Activated naive CD8-positive, alpha-beta T cell treated with anti-CD3 and anti-CD28 coated beads, Interleukin-2, amount 50 U/mL, for 24 hours (primary cell): ENCODE measurements at places on chromosomes 6 and 20.

DNA sequence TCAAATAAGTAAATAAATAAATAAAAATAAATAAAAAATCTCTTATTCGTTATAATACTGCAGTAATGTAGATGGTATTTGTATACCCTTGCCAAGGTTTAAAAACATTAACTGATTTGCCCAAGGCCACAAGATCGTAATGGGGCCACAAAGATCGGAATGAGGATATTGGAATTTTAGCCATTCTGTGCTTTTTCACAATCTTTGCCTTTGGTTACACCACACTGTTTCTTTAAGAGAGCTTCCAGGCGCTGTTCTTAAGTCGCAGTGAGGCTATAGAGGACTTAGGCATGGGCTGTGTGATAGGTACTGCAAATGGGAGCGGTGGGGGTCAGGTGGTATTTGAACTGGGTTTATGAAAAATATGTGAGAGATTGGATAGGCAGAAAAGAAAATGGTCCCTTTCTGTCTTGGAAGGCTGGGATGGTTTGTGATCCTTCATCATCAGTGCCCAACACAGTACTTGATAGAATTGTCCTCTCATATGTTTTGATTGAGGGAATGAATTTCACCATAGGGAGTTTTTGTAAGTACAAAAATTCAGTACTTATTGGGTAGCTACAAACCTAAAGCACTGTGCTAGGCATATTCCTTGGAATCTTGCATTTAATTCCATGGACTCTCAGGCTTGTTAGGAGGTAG lies 1.4 kb downstream of the NUS1 start:
- peak overlapping the region; percentile 86 for H3K27ac ChIP-seq
- H3K36me3 ChIP-seq: peaks cover 39% of the 10 kb centered on the region

GRCh38 chr6:69791065-69791471 lies 5.7 kb downstream of the LMBRD1 start:
- peaks cover 64% of the 10 kb centered on the region for H3K4me1 ChIP-seq
- no peak for DNase-seq
- no peak overlapping the region for H3K27ac ChIP-seq

DNA sequence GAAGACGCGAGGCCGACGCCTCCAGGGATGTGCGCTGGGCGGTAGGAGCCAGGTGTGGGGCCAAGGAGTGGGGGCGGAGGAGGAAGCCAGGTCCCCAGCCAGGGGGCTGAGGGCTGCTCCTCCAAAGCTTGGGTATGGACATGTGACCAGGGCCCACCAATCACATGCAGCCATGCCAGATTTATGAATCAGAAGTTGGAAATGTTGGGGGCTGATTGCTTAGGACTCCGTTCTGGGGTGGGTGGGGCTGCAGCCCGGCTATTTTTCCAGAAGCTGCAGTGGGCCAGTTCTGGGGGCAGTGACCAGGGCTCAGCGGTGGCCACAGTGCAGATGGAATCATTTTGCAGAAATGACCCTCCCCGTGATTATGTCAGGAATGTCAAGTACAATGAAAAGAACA lies 96.0 kb downstream of the CEBPB start:
- peaks cover 15% of the 10 kb centered on the region for H3K4me1 ChIP-seq
- no peak for DNase-seq
- peaks cover 24% of the 10 kb centered on the region for H3K27me3 ChIP-seq
- H3K36me3 ChIP-seq: no peaks in the 10 kb centered on the region
- no peak overlapping the region for H3K27ac ChIP-seq
- H3K4me3 ChIP-seq: no peak overlapping the region

DNA sequence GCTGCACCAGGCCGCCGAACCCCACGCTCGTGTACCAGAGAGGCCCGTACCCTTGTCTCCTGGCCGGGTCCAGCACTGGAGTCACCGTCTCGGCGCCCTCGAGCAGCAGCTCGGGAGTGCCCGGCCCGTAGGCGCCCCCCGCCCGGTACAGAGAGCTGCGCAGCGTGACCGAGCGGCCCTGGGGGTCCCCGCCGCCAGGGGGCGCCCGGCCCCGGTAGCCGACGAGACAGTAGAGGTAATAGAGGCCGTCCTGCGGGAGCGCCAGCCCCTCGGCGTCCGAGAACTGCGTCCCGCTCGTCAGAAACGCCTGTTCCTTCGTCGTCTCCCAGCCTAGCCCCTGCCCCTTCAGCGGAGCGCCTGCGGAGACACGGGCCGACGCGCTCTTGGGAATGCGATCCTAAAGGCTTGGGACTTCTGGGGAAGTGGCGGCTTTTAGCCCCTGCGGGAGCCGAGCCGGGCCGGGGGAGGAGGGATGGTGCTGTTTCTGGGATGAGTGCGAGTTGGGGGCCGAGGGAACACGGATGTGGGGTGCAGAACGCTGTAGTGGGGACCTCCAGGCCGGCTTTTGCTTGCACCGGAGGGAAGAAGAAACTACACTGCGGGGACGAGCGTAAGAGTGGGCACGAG lies 1.3 kb downstream of the LTB start:
- peak overlapping the region; percentile 99 for H3K4me3 ChIP-seq
- peaks cover 74% of the 10 kb centered on the region for H3K4me1 ChIP-seq
- peaks cover 45% of the 10 kb centered on the region for H3K36me3 ChIP-seq
- DNase-seq: peak; percentile 95
- H3K27me3 ChIP-seq: no peaks in the 10 kb centered on the region

DNA sequence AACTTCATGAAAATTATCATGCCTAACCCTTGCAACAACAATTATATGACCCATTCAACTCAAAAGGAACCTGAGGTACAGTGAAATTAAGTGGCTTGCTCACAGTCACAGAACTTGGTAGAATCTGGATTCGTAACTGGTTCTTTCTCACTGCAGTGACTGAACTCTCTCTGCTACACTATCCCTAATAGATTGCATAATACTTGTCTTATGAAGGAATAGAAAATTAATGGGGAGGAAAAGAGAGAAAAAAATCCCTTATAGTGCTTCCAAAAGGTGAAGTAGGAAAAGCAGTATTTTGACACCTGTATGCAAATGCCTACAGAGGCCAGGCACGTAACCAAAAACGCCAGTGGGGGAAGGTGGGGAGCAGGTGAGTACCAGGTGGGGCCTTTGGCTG lies 186.6 kb downstream of the LY86 start:
- no peaks in the 10 kb centered on the region for H3K36me3 ChIP-seq
- H3K27me3 ChIP-seq: peaks cover 10% of the 10 kb centered on the region
- no peaks in the 10 kb centered on the region for H3K4me1 ChIP-seq
- no peak overlapping the region for H3K4me3 ChIP-seq
- no peak for DNase-seq
- no peak overlapping the region for H3K27ac ChIP-seq

- no peak overlapping the region for H3K4me3 ChIP-seq
- DNase-seq: no peak
Observed at GRCh38 chr6:679282-679681, 13.7 kb downstream of the EXOC2 start.

- H3K4me3 ChIP-seq: no peak overlapping the region
- peaks cover 52% of the 10 kb centered on the region for H3K4me1 ChIP-seq
- no peaks in the 10 kb centered on the region for H3K27me3 ChIP-seq
- no peak overlapping the region for H3K27ac ChIP-seq
Observed at GRCh38 chr6:154604119-154604518, 93.6 kb upstream of the CNKSR3 start.

DNA sequence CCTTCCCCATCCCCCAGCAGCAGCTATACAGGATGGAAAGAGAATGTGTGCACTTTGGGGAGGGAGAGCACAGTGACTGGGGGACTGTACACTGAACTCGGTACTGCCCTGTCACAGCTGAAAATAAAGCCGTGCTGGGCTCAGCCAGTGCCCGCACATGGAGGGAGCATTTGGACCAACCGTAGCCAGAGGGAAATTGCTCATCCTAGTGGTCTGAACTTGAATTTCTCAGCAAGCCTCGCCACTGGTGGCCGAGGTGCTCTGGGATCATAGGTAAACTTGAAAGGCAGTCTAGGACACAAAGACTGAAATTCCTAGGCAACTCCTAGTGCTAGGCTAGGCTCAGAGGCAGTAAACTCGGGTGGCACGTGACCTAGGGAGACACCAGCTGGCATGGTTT lies 61.0 kb downstream of the DZANK1 start:
- no peak overlapping the region for H3K27ac ChIP-seq
- no peak for DNase-seq
- no peaks in the 10 kb centered on the region for H3K4me1 ChIP-seq
- peaks cover 7% of the 10 kb centered on the region for H3K36me3 ChIP-seq

GRCh38 chr6:135311446-135312200 lies 130.5 kb downstream of the MYB start:
- DNase-seq: no peak
- no peaks in the 10 kb centered on the region for H3K4me1 ChIP-seq
- H3K27me3 ChIP-seq: no peaks in the 10 kb centered on the region
- H3K4me3 ChIP-seq: no peak overlapping the region

DNA sequence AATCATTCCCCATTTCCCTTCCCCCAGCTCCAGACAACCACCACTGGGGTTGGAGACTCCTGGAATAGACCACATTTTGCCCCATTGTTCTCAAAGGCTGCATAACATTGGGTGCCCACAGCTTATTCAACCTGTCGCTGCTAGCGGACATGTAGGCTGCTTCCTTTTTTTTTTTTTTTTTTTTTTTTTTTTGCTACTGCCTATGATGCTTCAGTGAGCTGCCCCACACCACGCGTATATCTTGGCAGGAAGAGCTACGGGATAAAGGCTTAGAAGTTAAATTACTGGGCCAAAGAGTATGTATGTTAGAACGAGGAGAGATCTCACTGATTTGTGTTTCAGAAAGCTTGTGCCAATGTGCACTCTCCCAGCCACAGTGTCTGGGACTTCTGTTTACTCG lies 7.0 kb downstream of the LBP start:
- H3K36me3 ChIP-seq: no peaks in the 10 kb centered on the region
- DNase-seq: no peak
- no peaks in the 10 kb centered on the region for H3K27me3 ChIP-seq
- H3K27ac ChIP-seq: no peak overlapping the region
- H3K4me1 ChIP-seq: no peaks in the 10 kb centered on the region
- H3K4me3 ChIP-seq: no peak overlapping the region

DNA sequence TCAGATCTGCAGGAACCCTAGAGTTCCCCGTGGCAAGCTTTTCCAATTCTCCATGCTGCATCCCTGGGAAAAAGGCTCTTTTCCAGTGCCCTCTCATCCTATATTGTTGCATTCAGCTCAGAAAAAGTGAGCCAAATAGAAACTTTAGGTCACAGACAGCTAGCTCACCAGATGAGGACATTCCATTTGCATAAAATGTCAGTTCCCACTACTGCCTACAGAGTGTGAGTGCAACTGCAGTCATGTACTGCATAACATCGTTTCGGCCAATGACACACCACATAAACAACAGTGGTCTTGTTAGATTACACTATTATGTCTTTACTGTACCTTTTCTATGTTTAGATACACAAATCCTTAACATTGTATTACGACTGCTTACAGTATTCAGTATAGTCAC lies 8.6 kb downstream of the HS3ST5 start:
- H3K27me3 ChIP-seq: peaks cover 8% of the 10 kb centered on the region
- no peak overlapping the region for H3K4me3 ChIP-seq
- no peaks in the 10 kb centered on the region for H3K36me3 ChIP-seq
- H3K4me1 ChIP-seq: no peaks in the 10 kb centered on the region
- no peak overlapping the region for H3K27ac ChIP-seq
- no peak for DNase-seq

DNA sequence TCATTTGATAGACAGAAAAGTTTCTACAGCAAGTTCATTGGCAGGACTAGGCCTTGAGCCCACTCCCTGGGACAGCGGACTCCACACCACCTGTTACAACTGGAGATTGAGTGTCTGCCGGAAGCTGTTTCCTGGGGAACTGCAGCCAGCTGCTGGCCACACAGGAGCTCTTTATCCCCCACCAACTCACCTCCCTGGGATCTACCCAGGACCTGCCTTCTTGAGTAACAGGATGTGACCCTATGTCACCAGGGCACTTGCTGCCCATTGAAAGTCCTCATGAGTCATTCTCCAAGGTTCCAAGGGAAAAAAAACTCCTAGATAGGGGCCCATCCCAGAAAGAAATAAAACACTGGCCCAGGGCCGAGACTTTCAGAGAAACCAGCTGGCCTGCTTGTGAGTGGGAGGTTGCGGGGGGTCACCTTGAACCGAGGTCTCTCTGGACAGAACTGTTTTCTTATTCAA lies 37.4 kb upstream of the SLC9A8 start:
- DNase-seq: no peak
- H3K36me3 ChIP-seq: no peaks in the 10 kb centered on the region
- H3K4me3 ChIP-seq: no peak overlapping the region
- peaks cover 15% of the 10 kb centered on the region for H3K27me3 ChIP-seq

DNA sequence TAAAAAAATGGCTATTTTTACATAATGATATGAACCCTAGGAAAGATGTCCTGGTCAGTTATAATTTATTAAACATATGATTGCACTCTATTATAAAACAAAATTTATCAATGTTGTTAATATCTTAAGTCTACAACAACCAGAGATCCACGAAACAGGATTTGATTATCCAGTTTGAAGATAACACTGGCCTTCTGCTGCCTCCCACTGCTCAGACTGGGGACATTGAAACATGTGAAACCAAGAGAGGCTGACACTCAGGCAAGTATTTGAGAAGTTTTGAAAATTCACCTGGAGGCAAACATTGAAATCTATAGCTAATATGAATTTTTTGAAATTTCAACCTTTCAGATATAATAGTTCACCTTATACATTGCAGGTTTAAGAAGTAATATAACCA lies 219.3 kb upstream of the HSF2 start:
- H3K27ac ChIP-seq: no peak overlapping the region
- H3K4me3 ChIP-seq: no peak overlapping the region
- no peaks in the 10 kb centered on the region for H3K4me1 ChIP-seq
- H3K27me3 ChIP-seq: peaks cover 2% of the 10 kb centered on the region

DNA sequence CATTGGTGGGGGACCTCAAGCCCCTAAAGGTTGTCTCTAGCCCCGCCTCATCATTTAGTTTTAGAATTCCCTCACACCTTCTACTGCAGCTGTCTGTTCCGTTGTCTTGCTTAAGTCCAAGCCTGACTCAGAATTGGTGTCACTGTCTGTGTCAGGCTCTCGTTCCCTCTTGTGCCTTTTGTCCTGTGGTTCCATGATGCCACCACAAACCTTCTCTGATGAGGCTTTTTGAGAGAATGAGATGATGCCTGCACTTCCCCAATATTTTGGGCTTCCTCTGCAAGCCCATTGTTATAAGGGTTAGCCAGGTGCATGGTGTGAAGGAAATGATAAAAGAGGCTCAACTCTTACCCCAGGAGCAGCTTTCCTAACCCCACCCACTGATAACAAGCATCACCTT lies 8.1 kb upstream of the AKIRIN2 start:
- no peaks in the 10 kb centered on the region for H3K27me3 ChIP-seq
- no peak overlapping the region for H3K4me3 ChIP-seq
- DNase-seq: no peak

DNA sequence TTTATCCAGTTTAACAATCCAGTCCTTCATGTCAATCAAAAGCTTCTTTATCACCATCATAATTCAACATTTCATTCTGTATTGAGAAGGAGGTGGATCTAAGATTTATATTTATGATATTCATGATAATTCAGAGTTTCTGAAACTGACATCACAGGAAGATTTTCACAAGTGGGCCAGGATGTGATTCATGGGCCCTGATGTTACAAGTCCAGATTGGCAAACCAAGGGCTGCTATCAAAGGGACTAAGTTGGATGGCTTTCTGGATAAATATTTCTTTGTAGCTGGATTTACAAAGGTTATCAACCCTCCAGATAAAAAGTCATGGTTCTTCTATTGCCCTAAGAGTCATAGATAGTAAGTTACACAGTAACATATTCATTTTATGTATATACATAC lies 866.5 kb downstream of the KIF16B start:
- no peaks in the 10 kb centered on the region for H3K36me3 ChIP-seq
- H3K27ac ChIP-seq: no peak overlapping the region
- no peak for DNase-seq

GRCh38 chr6:141677598-141678211 lies 455.0 kb upstream of the GJE1 start:
- DNase-seq: no peak
- no peaks in the 10 kb centered on the region for H3K36me3 ChIP-seq
- no peaks in the 10 kb centered on the region for H3K4me1 ChIP-seq
